GM12892 (cell line): ENCODE measurements at places on chromosomes 7 and 10.

DNA sequence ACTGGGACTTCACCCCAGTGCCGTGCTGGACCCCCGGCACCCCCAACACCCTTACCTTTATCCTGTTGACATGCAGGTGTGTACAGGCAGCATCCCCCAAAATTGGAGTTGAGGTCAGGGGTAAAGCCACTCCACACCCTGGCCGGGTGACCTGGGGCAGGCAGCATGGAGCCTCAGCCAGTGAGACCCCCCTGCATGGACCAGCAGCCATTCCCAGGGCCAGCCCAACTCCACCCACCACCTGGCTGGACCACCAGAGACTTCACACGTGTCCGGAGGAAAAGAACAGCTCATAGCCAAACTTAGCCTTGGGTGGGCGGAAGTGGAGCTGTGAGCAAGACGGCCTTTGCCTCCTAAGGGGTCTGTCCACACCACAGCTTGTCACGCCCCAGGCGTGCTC, 413.0 kb upstream of the FOXK1 start:
- DNase-seq: no peak

DNA sequence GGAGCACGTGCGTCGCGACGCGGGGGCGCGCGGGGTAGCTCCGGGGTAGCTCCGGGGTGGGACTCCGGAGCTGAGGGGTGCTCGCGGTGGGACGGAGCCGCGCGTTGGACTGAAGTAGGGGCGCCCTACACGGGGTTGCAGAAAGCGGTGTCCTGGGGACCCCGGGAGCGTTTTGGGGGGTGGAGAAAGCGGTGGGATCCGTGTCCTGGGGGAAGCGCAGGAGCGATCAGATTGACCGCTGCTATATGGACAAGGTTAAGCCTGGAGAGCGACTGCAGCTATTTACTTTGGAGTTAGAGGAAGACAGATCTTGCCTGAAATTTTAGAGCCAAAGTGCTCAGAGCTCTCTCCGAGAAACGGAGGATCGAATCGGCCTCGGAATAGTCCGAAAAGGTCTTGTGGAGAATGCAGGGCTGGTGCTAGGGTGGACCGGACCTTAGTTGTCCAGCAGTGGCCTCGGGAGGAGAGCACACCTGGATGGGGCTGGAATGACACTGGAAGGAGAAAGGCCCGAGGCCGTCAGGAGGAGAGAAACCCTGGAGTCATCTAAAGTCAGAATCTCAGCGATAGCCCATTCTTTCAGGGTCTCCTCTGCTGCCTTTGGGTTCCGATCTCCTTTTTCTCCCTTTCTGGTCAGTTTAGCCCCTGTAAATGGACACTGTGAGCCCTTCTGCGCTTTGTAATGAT, 564 bp downstream of the PDSS1 start:
- DNase-seq: no peak

GRCh38 chr7:69670701-69671100, 72.4 kb downstream of the AUTS2 start:
- DNase-seq: no peak

DNA sequence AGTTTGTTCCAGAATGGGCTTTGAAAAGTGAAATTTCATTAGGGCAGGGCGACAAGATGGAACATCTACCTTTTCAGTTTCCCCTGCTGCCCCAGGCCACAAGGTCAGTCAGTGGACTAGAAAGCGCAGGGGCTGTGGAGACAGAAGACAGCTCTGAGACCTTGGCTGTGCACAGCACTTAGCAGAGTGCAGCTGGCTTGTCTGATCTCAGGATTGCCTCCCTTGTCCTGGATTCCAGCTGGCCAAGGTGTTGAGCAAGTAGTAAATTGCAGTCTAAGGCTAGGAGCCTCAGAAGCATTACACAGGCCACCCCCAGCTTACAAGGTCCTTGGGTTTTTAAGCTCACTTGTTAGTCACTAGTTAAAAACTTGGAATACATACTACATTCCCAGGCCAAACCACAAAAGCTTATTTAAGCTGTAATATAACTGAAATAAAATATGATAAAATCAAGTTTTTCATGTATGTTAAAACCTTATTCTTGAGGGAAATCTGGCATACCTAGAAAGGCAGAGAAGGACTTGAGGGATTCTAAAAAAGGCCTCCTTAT, 67.3 kb upstream of the NPY start:
- DNase-seq: no peak

GRCh38 chr10:71391701-71392100, 5.0 kb upstream of the CDH23 start:
- no peak for DNase-seq

DNA sequence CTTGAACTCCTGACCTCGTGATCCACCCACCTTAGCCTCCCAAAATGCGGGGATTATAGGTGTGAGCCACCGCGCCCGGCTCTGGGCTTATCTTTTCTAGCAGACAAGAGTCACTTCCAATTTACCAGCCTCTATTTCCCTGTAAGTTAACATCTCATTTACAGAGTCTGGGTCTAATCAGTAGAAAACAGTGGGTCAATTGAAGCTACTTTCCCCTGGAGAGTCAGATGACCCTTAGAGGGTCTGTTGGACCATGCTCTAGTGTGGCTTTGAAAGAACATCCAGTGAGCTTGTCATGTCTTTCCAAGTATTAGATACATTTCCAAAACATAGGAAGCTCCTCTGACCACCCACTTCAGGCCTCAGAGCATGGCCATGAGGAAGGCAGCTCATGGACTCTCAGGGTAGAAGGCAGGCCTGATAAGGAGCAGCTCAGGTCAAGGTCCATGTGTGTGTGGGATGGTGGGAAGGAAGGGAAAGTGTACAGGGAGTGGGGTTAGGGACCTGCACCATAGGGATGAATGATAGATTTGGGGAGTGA, 27.6 kb upstream of the RBM20 start:
- no peak for DNase-seq
